ENCODE measurements at places on chromosomes 5 and 9.

DNA sequence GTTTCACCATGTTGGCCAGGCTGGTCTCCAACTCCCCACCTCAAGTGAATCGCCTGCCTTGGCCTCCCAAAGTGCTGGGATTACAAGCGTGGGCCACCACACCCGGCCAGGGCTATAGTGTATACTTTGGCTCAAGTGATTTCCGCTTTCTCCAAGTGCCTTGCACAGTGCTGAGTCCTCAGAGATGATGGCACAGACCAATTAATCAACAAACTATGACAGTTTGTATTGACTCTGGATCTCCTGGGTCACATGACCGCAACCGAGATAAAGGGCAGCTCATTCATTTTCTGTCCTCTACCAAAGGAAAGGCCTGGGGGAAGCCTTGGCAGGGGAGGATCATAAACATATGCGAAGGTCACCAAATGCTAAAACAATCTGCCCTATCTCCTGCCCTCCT is 11.4 kb upstream of the LARP1 start:
- no peak for DNase-seq

DNA sequence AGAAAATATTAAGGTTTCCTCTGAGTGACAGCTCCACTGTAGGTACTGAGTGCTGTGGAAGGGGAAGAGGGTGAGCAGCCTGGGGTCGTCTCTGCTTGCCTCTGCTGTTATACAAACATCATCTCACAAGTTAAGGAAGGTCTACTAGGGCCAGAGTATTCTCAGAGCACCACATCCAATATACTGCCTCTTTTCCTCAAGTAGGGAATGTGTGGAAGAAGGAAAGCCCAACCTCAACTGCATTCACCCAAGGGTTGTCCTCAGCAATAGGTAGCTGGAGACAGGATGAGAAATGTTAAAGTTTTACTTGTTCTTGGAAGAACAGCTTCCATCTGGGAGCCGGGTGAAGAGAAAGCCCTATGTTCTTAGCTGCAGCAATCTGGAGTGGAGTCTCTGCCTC is 1062.3 kb upstream of the CDH10 start:
- no peak for DNase-seq

- DNase-seq = no peak
Observed at GRCh38 chr5:40124367-40124766, 555.3 kb upstream of the PTGER4 start.

DNA sequence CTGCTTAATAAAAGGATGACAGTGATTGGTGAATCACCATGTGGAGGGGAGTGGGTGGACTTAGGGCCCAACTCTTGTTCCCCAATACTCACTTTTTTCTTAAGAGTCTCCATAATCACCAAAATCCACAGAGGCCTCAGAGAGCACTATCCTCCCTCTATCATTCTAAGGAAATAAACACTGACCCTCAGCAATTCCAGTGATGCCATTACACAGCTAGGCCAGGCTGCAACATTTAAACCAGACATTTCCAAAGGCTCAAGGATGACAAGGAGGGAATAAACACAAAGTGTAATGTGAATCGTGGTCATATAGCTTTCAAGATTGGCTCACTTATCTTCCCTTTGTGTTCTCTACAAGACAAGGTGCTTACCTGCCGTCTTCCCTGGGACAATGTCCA is 2.4 kb upstream of the ARSI start:
- DNase-seq = no peak

DNA sequence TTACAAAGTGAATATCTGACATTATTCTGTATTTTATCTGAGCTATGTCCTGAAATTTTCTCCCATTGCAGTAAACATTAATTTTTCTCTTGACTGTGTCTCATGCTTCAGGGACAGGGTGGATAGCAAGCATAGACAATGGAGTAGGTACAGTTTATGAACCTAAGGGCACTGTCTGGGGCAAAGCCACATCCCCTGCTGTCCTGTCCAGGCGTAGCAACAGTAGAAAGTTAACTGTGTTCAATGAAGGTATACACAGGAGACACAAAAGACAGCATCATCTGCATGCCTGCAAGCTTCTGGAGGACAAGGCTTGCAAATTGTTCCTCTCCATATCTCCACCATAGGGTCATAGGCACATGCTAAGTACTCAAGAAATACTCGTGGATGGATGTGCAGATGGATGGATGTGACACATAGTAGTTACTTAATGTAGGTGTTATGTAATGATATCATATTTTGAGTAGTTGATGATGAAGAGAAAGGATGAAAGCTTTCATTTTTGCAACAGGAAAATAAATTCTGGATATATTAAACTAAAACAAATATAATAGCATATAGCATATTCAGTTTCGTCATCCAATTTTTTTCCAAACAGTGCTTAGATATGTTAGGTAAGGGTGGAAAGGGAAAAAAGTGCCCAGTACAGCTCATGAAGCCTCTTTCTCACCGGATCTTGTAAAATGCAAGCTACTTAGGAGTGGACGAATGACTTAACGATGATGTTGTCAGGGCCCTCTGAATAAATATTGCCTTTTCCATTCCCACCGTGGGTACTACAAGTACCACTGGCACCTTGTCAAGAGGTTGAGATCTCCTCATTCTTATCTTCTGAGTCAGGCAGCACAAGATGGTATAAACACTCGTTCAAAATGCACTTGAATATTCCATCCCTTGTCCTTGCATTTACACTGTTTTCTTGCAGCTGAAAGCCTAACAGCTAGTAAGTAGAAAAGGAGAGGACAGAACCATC is 19.9 kb upstream of the ZSWIM6 start:
- peak; percentile 67 for DNase-seq

DNA sequence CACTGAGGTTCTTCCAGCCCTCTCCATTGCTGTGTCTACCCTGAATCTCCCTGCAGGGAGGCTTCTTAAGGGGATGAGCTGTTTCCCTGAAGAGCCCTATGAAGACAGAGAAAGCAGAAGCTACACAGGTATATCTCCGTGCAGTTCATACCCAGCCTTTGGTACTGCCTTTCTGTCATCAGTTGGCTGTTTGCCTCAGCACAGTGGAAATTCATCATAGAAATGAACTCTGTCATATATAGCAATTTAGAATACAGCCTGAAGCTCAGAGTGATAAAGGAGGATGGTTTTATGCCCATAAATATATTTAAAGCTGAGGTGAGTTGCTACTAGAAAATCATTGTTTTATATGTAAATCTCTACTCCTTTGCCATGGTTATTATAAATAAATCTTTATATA is 42.6 kb upstream of the KCNN2 start:
- no peak for DNase-seq

- DNase-seq = peak; percentile 38
Observed at GRCh38 chr9:130343445-130343918, 77.9 kb downstream of the HMCN2 start.

GRCh38 chr9:100394816-100395215 is 32.1 kb upstream of the MSANTD3 start:
- no peak for DNase-seq

- DNase-seq = peak; percentile 20
Observed at GRCh38 chr5:141512390-141512910, 23.6 kb downstream of the PCDHGC5 start.

All from urothelium cell line (cell line).